ENCODE measurements at places on chromosomes 2 and 18.

- no peak for DNase-seq
Observed at GRCh38 chr2:205714058-205714776, 31.9 kb downstream of the NRP2 start.

- DNase-seq, result no peak
Observed at GRCh38 chr2:207632575-207633493, 7.6 kb upstream of the METTL21A start.

- DNase-seq, result no peak
Observed at GRCh38 chr2:27909901-27910300, 19.4 kb downstream of the BABAM2 start.

GRCh38 chr2:128345436-128346165 lies 26.9 kb upstream of the HS6ST1 start:
- no peak for DNase-seq

DNA sequence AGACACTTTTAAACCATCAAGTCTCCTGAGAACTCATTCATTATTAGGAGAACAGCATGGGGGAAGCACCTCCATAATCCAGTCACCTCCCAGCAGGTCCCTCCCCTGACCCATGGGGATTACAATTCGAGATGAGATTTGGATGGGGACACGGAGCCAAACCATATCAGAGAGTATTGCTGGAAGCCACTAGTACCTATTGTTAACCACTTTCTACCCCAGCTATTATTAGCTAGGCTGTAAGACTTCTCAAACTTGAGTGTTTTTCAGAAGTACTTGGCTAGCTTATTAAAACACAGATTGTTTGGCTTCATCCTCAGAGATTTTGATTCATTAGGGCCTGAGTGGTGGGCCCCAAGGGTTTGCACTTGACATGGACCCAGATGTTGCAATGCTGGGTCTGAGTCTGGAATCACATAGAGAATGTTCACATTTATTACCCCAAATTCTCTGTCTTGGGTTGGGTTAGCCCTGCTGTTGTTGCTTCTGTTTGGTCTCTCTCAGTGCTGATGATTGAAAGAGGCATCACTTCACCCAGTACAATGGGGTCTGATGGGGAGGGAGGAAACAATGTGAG lies 506.9 kb downstream of the DPP10 start:
- DNase-seq, result no peak

DNA sequence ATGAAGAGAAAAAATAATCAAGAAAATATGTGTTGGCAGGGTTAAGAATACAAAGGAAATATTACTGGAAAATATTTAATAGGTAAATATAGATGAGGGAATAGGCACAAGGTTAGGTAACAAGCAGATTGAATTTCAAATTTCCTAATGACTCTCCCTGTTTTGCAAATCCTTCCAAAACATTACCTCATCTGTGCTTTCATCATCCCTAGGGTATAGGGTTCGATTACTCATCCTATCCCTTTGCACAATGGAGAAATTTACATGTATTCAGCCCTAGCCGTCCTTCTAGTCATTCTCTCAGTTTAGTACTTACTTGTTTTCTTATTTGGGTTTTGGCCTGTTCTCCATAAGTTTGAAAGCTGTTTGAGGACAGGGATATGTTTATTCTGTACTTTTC lies 864.6 kb upstream of the FSHR start:
- no peak for DNase-seq
